Putamen (tissue), 1 donor: ENCODE measurements at places on chromosomes 2 and 18.
A peak's percentile ranks its signal among the peaks of the same experiment; 100 is the strongest.

GRCh38 chr2:37771600-37772088, 100.2 kb upstream of the CDC42EP3 start:
- DNase-seq, result no peak

DNA sequence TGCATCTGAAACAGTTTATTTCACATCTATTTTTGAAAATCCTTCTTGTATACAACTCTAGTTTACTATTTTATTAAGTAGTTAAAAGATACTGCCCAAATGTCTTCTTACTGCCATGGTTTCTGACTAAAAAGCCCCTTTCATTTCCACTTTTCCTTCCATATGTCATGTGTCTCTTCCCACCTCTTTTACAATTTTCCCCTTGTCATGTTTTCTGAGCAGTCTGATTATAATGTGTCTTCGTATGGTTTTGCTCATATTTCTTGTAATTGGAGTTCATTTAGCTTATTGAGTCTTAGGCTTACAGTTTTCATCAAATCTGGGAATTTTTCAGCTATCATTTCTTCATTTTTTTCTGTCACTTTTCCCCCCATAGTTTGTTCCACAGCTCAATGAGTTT, 813.9 kb upstream of the GYPC start:
- no peak for DNase-seq

- no peak for DNase-seq
Measured at GRCh38 chr2:206614811-206615210, 27.5 kb upstream of the FAM237A start.

- peak; percentile 10 for DNase-seq
Measured at GRCh38 chr2:49934481-49934880, 780.2 kb upstream of the FSHR start.

DNA sequence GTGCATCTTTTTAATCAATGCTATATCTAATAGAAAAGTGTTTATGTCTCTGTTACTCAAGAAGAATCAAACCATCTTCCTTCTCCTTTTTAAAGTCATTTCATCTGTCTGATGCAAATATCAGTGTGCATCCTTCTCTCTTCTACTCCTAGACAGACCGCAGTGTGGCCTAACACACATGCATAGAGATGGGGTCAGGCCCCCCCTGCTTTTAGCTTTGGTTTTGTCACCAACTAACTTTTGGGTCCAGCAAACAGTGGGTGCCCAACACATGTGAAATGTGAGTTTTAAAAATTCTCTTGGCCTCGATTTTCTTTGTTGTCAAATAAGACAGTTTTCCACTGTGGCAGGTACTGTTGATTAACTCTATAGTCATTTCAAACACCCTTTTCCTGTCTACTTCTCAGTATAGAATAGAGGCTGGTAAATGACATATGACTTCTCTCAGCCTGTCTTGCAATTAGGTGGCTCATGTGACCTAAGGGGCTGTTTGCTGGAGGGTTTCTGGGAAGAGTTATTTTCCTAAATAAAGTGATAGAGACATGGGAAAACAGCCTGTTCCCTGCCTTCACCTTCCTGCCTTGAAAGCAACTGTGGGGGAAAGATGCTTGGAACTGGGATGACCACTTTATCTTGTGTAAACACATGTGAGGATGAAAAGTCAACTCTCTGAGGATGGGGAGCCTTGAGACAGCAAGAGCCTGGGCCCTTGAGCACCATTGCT, 65.7 kb upstream of the DARS1 start:
- DNase-seq, result no peak

GRCh38 chr2:6452702-6453481, 412.8 kb downstream of the CMPK2 start:
- DNase-seq, result no peak

DNA sequence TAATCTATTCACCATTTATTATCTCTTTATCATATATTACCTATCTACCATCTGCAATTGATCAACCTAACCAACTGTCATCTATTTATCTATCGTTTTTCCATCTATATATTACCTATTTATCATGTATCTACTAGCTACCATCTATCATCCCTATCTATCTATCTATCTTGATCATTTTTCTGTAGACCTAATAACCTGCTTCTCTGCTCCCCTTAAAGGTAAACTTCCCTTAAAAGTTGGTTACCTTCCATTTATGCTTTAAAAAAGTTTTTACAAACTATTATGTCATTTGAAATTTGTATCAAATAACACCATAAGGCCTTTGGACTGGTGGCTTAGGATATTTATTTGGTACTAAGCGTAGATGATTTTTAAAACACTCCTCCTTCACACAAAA, 47.2 kb downstream of the TMEM18 start:
- no peak for DNase-seq

DNA sequence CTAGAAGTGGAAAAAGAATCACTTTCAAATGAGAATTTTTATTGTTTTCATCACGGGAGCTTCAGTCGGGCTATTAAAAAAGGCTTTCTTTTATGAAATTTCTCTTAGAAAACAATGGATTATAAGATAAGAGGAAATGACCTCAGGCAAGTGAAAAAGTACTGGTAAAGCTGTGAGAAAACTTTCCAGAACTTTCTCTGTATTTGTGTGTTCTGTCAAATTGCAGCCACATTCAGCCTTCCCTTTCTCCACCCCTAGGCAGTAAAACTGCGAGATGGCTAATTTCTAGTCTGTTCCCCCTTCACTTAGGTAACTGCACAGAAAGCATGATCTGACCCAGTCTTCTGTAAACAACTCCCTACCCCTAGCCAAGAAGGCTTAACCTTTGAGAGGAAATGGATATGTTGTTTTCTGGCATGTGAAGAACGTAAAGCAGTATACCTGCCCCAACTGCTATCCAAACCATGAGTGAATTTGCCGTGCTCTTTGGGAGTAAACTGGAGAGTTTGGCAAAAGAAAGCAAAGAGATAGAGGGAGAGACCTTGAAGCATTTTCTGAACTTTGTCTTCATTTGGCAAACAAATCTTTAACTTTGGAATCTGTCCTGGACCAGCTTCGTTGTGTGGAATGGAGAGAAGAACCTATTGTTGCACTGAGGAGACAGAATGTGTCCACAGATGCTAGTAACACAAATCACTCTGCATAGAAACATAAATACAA, 105.4 kb downstream of the ETAA1 start:
- no peak for DNase-seq

- peak; percentile 26 for DNase-seq
Measured at GRCh38 chr2:71064754-71065621, 3.5 kb upstream of the NAGK start.

DNA sequence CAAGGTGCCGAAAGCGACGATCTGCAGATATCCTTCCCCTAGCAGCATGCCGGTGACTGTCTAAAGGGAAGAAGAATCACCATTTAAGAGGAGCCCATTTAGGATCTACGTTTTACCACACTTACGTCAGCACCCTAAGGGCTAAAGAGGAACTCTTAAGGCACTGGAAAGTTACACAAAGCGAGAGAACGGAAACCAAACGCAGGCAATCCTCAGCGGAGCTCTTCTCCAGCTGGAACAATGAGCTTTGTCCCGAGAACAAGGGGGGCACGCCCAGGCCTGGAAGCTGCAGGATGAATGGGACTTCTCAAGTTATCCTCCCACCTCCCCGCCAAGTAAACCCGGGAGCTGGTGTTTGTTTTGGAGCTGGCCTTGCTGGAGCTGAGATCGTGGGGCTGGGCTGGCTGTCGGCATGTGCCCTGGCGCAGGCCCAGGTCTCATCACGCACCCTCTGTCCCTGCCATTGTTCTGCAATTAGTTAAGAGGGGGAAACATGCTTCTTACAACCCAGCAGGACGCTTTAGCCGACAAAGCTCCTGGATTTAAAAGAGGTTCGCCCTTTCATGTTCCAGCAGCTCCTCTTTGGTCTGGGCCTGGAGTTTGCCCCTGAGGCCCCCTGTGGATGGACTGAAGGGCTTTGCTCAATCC, 36.4 kb downstream of the PXDN start:
- DNase-seq, result no peak
